ENCODE measurements at places on chromosomes 4 and X.

- H3K27me3 ChIP-seq = no peaks in the 10 kb centered on the region
- no peak for DNase-seq
- H3K4me1 ChIP-seq = no peaks in the 10 kb centered on the region
- H3K4me3 ChIP-seq = no peak overlapping the region
- H3K27ac ChIP-seq = peak overlapping the region; percentile 34
Observed at GRCh38 chr4:153159728-153160221, 44.5 kb upstream of the TRIM2 start.

- no peaks in the 10 kb centered on the region for H3K36me3 ChIP-seq
- no peak for DNase-seq
- no peak overlapping the region for H3K4me3 ChIP-seq
- no peaks in the 10 kb centered on the region for H3K27me3 ChIP-seq
Observed at GRCh38 chr4:183374950-183375555, 52.8 kb upstream of the CLDN24 start.

GRCh38 chrX:153626863-153627674 lies 19.9 kb upstream of the DUSP9 start:
- H3K36me3 ChIP-seq = no peaks in the 10 kb centered on the region
- H3K27ac ChIP-seq = no peak overlapping the region
- H3K4me1 ChIP-seq = no peaks in the 10 kb centered on the region
- DNase-seq = no peak

DNA sequence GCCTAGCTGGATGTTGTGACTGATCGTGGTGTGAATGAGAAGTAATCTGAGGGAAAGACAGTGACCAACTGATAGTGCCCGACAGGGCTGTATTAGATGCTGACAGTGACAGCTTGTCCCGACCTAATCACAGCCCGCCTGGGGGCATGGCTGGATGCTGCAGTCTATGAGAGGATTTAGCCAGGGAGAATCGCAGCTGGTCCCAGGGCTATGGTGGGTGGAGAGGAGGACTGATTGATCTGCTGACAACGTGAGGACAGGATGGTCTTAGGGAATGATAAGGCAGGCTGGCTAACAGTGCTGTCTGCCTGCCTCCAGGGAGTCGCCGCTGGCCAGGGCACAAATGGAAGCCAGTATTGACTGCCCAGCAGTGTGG lies 621 bp upstream of the SUV39H1 start:
- H3K27ac ChIP-seq = peak overlapping the region; percentile 92
- DNase-seq = no peak
- peak overlapping the region; percentile 77 for H3K4me3 ChIP-seq
- H3K27me3 ChIP-seq = no peaks in the 10 kb centered on the region
- H3K36me3 ChIP-seq = peaks cover 3% of the 10 kb centered on the region

Data from ascending aorta (tissue), 2 donors.